Right atrium auricular region (tissue), 2 donors: ENCODE measurements at places on chromosomes 1 and 21. TPM values are rescaled to one million over a fixed set of nuclear protein-coding genes. Genes with fewer than 3 reads are reported as not detected.

DNA sequence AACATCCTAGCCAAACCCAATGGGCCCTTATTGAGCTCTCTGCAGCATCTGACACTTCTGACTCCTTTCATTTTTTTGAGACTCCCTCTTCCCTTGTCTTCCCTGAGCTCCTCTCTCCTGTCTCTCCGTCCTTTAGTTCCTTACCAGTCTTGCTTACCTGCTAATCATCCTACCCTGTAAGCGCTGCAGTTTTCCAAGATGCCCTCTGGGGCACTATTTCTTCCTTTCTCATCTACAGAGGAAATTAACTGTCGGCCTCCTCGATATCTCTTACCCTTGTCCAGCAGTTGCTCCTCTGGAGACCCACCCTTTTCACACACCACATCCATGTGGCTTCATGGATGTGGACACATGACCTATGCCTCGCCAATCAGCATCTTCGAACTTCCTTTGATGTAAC, 6.8 kb downstream of the GPR161 start:
- H3K27me3 ChIP-seq: no peaks in the 10 kb centered on the region
- H3K4me1 ChIP-seq: no peaks in the 10 kb centered on the region
- no peak overlapping the region for H3K27ac ChIP-seq
- no peak for DNase-seq

DNA sequence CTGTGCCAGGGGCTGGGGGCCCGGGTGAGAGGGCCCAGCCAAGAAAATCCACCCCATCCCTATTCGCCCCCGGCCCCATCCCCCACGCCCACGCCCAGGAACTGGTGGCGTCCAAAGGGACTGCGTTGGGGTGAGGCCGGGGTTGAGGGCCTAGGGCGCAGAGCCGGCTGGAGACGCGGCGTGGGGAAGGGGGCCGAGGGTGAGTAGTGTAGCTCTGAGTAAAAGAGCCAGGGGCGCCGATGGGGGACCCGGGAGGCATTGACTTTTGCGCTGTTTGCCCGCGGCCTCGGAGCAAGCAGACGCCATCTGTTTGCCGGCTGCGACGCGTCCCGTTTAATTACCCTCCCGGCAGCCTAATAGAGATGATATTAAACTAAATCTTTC, 3.5 kb upstream of the DMRTA2 start:
- no peak for DNase-seq
- H3K27ac ChIP-seq: no peak overlapping the region
- peaks cover 73% of the 10 kb centered on the region for H3K27me3 ChIP-seq
- no peak overlapping the region for H3K4me3 ChIP-seq
- no peaks in the 10 kb centered on the region for H3K36me3 ChIP-seq

The AIRE gene
- total RNA-seq: not detected

The RGSL1 gene
- not detected for total RNA-seq

GRCh38 chr21:42513151-42513984, at the start of gene SLC37A1:
Gene SLC37A1, plus strand, starts transcription at chr21:42513852. Its CDS starts 4,603 bp downstream, at chr21:42518455.
- H3K27me3 ChIP-seq: no peaks in the 10 kb centered on the region
- peaks cover 15% of the 10 kb centered on the region for H3K4me1 ChIP-seq
- peak within 1 kb of the TSS; percentile 78 for H3K27ac ChIP-seq
- DNase-seq: no peak
- H3K4me3 ChIP-seq: peak within 1 kb of the TSS; percentile 79
- H3K36me3 ChIP-seq: no peaks in the 10 kb centered on the region

GRCh38 chr21:30336596-30336995, 898 bp downstream of the KRTAP27-1 start:
- H3K27ac ChIP-seq: no peak overlapping the region
- H3K36me3 ChIP-seq: no peaks in the 10 kb centered on the region
- H3K27me3 ChIP-seq: no peaks in the 10 kb centered on the region
- no peak overlapping the region for H3K4me3 ChIP-seq
- H3K4me1 ChIP-seq: no peaks in the 10 kb centered on the region
- DNase-seq: no peak

GRCh38 chr21:24470852-24471251, 1136.4 kb downstream of the MRPL39 start:
- no peak overlapping the region for H3K4me3 ChIP-seq
- no peaks in the 10 kb centered on the region for H3K27me3 ChIP-seq
- no peak for DNase-seq
- no peaks in the 10 kb centered on the region for H3K4me1 ChIP-seq

DNA sequence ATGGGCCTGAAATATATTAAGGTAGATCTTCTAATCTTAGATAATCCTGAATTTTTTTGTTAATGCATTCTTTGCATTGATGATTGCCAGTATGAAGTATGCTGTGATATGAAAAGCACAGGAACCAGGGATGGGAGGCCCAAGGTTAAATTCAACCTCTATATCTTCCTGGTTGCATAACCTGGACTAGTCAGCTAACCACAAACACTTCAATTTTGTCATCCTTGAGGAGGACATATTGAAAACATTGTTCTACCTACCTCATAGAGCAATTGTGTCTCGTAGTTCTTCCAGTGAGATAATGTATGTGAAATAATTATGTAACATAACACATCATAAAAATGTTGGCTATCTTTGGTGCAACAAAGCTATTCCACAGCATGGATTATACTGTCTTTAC, 25.6 kb downstream of the PDC start:
- H3K36me3 ChIP-seq: no peaks in the 10 kb centered on the region
- no peak overlapping the region for H3K27ac ChIP-seq
- no peak overlapping the region for H3K4me3 ChIP-seq

- H3K4me1 ChIP-seq: no peaks in the 10 kb centered on the region
- H3K27ac ChIP-seq: no peak overlapping the region
- H3K27me3 ChIP-seq: no peaks in the 10 kb centered on the region
- no peak overlapping the region for H3K4me3 ChIP-seq
Measured at GRCh38 chr1:189253601-189254350, 1223.9 kb downstream of the BRINP3 start.

The C1orf141 gene
- not detected for total RNA-seq

DNA sequence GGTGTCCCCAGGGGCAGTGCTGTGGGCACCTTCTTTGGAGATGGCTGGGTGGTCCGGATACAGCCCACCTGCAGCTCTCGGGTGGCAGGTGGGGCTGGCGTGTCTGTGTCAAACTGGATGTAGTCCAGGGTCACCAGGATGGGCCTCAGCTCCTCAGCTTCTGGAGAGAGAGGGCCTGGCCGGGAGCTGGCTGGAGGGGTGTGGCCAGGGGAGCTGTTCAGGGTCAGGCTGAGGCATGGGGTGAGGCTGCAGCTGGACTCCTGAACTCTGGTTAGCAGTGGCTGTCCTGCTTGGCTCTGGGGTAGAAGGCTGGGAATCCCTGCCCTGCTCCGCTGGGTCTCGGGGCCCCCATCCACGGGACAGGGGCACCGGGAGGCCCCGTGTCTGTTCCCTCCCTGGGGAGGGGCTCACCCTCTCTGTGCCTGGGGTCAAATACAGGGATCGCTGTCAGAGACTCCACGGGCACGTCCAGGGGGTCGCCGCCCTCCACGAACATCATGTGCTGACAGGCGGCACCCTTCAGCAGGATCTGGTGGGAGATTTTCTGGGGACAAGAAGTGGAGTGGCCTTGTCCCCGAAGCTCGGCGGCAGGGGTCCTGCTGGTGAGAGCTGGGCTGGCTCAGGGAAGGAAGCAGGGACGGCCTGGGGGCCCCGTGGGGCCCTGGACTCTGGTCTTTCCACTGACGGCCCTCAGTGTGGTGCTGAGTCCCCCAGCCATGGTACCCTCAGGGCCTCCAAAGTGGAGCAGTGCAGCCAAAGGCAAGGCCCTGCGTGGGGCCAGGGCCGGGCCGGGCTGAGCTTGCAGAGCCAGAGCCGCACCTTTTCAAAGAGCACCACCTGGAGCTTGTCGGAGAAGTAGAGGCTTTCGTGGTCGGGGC, 4.1 kb upstream of the TMEM52 start:
- no peak for DNase-seq
- no peak overlapping the region for H3K4me3 ChIP-seq
- H3K27ac ChIP-seq: no peak overlapping the region
- no peaks in the 10 kb centered on the region for H3K4me1 ChIP-seq
- H3K27me3 ChIP-seq: no peaks in the 10 kb centered on the region

The ZNF684 gene
- 9.7 TPM for total RNA-seq

The FCGR2B gene
- total RNA-seq: 8.1 TPM

DNA sequence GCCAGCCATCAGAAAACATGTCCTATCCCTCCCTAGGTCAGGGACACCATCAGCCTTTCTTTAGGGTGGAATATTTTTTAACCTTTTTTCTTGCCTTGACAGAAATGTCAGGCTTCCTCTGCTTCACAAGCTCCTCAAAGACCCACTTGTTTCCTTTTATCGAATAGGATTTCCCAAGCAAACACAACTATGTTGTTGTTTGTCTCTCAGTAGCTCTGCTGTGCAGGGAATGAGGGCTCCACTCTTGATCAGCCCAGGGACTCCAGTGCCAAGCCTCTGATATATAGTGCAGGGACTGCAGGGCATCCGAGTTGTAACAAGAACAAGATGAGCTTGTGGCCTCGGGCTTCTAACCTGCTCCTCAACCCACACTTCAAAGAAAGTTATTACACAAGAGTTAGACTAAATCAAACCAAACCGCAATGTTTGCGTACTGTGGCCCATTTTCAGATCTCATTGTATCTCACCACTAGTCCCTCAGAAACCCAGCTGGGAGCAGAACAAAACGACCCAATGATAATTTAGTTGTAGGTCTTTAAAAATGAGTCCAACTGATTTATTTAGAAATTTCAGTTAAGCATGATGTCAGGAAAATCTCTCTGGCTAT, 108.1 kb downstream of the ATG4C start:
- no peaks in the 10 kb centered on the region for H3K4me1 ChIP-seq
- H3K27me3 ChIP-seq: no peaks in the 10 kb centered on the region
- no peaks in the 10 kb centered on the region for H3K36me3 ChIP-seq
- no peak for DNase-seq

DNA sequence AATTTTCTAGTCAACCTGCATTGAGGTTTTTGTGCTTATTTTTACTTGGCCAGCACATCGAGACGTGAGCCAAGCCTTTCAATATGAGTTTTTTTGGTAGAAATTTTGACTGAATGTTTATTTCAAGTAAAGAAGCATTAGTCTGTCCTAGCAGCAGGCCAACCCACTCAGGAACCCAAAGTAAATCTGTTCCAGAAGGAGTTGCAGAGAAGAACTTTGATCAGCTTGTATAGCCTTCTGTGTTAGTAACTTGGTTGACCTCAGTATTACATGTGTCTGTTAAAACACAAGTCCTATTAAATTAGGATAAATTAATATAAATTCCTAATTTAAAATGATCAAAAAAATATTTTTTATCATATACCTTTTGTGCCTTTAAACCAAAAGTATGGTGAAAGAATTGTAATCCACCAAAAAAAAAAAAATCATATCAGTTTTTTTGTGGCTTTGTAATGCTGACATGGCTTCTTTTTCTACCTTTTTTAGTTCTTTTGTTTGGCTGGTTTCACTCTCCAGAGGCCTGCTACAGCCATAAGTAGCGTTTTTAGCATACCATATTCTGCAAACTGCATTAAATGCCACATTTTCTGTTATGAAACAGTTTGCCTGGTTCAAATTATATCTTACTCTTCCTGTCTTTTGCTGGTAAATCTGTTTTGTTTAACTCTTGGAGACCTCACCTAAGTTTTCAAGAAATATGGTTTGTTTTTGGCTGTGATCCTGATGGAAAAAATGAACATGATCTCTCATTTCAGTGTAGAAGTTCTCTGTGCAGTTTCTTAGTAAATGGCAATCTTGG, 39.5 kb downstream of the ATF6 start:
- no peaks in the 10 kb centered on the region for H3K4me1 ChIP-seq
- no peaks in the 10 kb centered on the region for H3K27me3 ChIP-seq
- DNase-seq: no peak
- no peak overlapping the region for H3K4me3 ChIP-seq
- no peak overlapping the region for H3K27ac ChIP-seq

DNA sequence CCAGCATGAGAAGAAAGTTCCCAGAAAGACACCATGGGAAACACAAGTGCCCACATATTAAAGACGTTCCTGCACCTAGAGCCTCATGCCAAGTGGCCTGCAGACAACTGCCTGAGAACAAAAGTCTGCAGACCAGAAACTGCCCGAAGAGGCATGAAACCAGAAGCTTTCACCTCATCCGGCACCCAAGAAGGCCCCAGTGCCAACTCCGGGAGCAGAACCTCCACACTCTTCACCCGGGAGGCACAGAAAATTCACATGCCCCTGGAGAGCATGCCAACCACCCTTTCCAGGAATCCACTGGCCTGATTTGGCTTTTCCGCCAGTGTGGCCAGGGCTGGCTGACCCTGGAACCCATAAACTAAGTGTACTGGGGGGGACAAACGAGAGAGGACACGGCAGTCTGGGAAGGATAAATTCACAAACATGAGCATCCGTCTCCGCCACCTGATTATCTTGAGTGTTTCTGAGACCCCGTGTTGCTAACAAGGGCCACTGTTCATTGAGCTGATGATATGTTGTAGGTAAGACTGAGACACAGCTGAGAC, 6.8 kb downstream of the TFF2 start:
- DNase-seq: no peak
- H3K27ac ChIP-seq: no peak overlapping the region
- H3K4me3 ChIP-seq: no peak overlapping the region
- no peaks in the 10 kb centered on the region for H3K4me1 ChIP-seq
- H3K27me3 ChIP-seq: no peaks in the 10 kb centered on the region
- H3K36me3 ChIP-seq: no peaks in the 10 kb centered on the region

GRCh38 chr1:205287767-205288559, 33.6 kb downstream of the NUAK2 start:
- H3K27me3 ChIP-seq: no peaks in the 10 kb centered on the region
- no peaks in the 10 kb centered on the region for H3K36me3 ChIP-seq
- DNase-seq: no peak
- H3K4me3 ChIP-seq: no peak overlapping the region

- no peaks in the 10 kb centered on the region for H3K4me1 ChIP-seq
- no peak overlapping the region for H3K4me3 ChIP-seq
- no peaks in the 10 kb centered on the region for H3K36me3 ChIP-seq
- no peaks in the 10 kb centered on the region for H3K27me3 ChIP-seq
Measured at GRCh38 chr1:9626201-9626608, 25.3 kb upstream of the PIK3CD start.

GRCh38 chr1:244306544-244306943, 145.2 kb downstream of the ADSS2 start:
- no peak overlapping the region for H3K27ac ChIP-seq
- H3K36me3 ChIP-seq: no peaks in the 10 kb centered on the region
- H3K4me3 ChIP-seq: no peak overlapping the region
- no peak for DNase-seq

DNA sequence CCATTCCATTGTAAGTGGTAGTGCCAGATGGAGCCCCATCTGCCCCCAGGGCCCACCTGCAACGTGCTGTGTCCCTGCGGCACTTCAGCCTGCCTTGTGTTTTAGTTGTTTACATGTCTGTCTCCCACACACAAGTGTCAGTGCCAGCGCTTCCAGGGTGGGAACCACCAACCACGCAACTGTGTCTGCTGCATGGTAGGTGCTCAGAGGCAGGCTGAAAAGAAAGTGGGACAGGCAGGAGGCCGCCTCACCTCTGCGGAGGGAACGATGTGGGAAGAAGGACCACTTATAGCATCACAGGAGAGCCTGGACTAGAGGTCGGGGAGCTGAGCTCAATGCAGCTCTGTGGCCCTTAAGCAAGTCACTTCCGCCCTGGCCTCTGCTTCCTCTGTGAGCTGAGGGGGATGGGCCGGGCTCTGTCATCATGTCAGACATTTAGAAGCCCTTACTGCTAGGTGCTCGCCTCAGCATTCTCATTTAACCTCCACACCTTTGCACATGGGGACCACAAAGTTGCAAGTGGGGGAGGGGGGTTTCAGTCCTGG, 17.9 kb downstream of the SLC9A1 start:
- H3K4me1 ChIP-seq: peaks cover 71% of the 10 kb centered on the region
- H3K36me3 ChIP-seq: no peaks in the 10 kb centered on the region
- H3K4me3 ChIP-seq: no peak overlapping the region
- H3K27ac ChIP-seq: peak overlapping the region; percentile 41

The UBXN10 gene
- total RNA-seq: 7.3 TPM

The FUCA1 gene
- 17.0 TPM for total RNA-seq

The NGF gene
- 5.1 TPM for total RNA-seq

The BPNT1 gene
- 14.4 TPM for total RNA-seq
